ENCODE measurements at places on chromosomes 4 and X.
A peak's percentile ranks its signal among the peaks of the same experiment; 100 is the strongest.

GRCh38 chr4:145879598-145879997, 59.0 kb downstream of the ZNF827 start:
- DNase-seq = no peak

DNA sequence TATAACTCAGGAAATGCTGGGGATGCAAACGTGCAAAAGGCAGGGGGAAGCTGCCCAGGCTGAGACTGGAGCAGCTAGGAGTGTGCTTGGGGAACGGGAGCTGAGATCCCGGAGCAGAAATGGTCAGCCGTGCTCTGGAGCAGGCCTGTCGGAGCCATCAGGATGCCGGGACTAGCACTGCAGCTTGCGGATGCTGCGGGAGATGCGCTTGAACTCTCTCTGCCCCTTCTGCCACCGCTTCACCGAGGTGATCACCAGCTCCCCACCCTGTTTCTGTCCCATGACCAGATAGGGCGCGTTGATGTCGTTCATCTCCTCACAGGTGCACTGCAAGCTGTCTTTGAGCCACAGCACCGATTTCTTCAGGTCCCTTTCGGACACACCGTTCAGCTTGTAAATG, 7.6 kb downstream of the SFRP2 start:
- DNase-seq = no peak

DNA sequence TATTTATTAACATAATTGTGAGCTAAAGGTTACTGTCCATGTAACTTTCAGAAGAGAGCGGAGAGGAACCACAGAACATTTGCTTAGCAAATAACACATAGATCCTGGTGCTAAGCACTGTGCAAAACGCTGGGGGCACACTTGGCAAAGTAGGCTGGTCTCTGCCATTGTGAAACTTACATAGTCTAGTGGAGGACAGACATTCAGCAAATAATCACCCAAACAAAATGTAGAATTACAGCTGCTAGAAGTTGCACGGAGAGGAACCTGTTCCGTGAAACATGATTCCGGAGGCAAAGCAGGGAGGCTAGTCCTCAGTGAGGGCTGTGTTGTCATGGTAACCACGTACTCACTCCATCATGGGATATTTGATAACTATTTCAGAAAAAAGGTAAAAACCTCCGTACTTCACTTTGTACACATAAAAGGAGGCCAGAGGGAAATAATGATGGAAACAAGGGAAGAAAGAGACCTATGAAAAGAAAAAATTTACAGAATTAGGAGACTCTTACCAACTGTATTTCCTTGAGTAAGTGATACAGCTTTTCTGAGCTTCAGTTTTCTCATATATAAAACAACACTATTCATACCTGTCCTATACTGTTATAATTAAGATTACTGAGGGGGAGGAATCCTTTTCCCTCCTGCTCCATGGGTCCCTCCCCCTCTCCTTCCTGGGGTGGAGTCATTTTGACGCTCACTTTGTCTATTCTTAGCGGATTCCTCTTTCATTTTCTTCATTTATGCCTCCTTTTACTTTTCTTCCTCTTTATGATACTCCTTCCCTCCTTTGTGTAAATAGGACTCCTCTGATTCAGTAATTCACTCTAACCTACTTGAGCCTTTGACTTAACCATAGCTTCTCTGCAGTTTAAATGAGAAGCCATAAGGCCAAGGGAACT, 825 bp upstream of the RASGEF1B start:
- no peak for DNase-seq

DNA sequence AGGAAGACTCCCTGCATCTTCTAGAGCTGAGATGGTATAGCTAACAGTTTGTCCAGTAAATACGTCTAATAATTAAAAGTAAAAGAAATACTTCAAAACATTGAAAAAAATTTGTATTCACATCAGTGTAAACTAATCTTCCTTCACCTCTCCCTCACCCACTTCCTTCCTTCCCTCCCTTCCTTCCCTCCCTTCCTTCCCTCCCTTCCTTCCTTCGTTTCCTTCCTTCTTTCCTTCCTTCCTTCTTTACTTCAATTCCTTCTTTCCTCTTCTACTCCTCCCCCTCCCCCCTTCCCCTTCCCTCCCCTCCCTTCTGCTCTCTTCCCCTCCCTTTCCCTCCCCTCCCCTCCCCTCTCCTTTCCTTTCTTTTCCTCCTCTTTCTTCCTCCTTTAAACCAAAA, 103.7 kb downstream of the POU4F2 start:
- DNase-seq = no peak

DNA sequence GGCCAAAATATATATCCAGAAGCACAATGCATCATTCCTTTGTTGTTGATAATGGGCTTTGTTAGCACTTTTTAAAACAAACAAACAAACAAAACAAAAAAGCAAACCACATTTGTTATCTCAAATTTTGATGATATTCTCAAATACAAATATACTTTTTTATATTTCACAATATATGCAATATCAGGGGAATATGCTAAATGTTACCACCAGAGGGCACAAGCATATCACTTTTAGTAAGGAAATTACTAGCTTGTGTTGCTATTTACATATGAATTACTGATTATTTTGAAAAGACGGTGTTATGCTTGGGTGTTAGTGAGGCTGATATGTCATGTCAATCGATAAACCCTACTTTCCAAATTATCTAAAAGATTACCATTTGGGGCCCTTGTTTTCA, 29.1 kb downstream of the RIPPLY1 start:
- peak; percentile 29 for DNase-seq

DNA sequence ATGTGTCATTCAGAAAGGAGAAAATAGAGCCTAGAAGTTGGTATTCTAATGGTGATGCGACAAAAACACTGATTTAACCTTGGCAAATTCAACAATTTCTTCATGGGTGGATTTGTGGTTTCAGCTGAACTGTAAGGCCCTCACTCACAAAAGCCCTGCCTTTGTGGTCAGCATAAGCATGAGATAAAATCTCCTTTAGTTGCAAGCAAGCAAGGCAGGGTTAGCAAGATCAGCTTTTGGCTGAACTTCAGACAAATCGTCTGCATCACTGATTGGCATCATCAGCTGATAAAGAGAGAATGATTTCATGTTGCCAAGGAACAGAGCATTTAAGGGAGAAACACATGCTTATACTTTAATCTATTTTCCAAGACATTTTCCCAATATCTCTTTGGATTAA, 2582.2 kb downstream of the PCDH7 start:
- DNase-seq = peak; percentile 72

GRCh38 chr4:142405695-142406498, 440.2 kb downstream of the INPP4B start:
- peak; percentile 60 for DNase-seq

DNA sequence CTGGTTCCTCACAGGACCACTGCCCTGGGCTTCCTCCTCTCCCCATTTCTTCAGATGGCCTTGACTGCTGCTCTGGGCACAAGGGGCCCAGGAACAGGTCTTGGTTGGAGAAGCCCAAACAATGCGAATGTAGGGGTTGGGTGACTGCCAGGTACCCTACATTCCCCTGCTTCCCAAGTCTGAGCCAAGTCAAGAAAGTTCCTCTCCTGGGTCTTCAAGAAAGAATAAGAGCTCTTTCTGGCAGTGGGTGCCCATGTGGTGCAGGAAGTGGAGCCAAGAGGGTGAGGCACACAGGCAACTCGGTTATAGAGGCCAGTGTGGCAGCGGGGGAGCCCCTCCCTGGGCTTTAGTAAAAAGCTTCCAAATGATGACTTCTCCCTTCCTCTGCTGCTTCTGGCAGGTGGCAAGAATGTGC, 2.7 kb downstream of the SLC34A2 start:
- no peak for DNase-seq

DNA sequence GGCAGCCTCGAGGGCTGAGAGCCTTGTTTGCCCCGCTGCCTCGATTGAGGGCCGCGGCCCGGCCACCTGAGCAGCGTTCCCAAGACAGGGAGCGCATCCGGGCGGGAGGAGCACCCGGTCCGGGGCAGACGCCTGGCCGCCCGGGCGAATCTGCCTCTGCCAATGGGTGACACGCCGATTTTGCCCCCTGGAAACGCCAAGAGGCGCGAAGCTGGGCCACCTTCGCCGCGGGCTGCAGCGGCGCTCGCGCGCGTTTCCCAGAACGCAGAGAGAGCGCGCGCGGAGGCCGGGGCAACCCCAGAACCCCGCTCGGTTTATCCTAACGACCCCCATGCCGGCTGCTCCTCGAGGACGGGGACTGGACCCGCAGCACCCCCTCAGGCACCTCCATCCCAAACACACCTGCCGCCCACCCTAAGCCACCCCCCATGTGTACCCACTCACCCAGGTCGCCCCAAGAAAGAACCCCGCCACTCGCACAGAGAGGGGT, 575 bp downstream of the MAP7D2 start:
- DNase-seq = peak; percentile 6

GRCh38 chr4:88661739-88662138, 35.9 kb downstream of the NAP1L5 start:
- peak; percentile 57 for DNase-seq

DNA sequence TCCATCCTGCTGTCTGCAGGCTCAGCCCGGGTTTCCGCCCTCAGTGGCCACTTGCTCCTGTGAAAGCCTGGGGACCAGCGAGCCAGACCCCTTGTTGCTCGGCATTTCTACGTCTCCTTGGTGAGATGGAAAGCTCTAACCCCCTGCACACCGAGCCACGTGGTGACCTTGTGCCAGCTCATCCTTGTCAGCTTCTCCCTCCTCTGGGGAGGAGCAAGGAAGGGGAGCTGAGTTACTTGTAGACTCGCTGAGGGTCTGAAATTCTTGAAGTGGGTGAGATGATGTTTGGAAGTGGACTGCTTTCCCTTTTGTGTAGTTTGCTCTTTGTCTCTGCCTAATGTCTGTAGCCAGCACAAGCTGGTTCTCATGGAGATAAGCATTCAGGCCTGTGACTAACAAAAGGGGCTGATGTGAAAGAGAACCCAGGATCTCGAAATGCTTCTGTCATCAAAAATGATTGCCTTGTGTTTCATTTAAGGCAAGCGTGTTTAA, 29.3 kb downstream of the RGS12 start:
- DNase-seq = peak; percentile 78

DNA sequence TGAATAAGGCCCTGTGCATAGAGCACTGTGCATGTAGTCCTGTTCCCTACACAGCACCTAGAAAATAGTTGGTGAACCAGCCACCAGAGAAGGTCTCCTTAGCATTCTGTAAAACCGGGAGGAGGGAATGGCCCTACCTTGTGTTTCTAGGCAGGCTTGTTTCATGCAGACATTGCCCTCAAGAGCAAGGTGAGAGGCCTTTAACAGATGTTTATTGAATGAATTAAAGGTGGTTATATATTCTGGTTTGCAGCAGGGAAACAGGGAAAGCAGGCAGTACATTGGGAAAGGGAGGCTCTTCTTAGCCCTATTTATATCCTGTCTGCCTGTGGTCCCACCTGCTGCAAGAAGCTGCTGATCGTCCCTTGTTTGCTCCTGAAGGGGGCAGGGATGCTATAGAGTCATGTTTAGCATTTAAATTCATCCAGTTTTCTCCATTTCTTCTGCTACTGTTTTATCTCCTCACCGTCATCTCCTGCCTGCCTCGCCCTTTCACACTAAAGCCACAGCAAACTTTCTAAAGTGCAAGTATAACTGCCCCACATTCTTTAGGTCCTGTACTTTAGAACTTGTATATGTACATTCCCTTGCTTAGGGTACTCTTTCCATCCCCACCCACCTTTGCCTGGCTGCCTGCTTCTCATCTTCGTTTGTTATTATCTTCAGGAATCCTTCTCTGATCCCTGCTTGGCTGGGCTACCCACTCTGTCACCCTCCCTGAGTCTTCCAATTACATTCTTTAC, 60.3 kb downstream of the EGF start:
- no peak for DNase-seq

- DNase-seq = no peak
Measured at GRCh38 chr4:88208156-88208555, 49.7 kb upstream of the ABCG2 start.

GRCh38 chr4:2754848-2755819, 1.0 kb downstream of the TNIP2 start:
- DNase-seq = no peak

DNA sequence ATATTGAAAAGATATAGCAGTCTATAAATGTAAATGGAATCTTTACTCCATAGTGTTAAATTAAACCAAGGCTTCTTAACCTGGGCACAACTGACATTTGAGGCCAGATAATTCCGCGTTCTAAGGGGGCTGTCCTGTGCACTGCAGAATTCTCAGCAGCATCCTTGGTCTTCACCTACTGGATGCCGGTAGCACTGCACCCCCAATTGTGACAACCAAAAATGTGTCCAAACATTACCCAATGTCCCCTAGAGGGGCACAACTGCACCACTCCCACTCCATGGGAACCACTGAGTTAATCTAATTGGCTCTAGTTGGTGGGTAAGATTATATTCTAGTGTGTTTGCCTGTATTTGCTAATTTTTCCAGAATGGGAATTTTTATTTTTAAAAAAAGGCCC, 16.6 kb downstream of the AP1S2 start:
- DNase-seq = no peak

GRCh38 chr4:32589097-32589496, 1868.9 kb downstream of the PCDH7 start:
- no peak for DNase-seq

- no peak for DNase-seq
Measured at GRCh38 chrX:104482757-104483156, 83.2 kb upstream of the IL1RAPL2 start.

GRCh38 chrX:117743469-117744251, 372.9 kb downstream of the KLHL13 start:
- DNase-seq = peak; percentile 17

GRCh38 chrX:84156821-84157220, 31.2 kb downstream of the RPS6KA6 start:
- DNase-seq = no peak

- no peak for DNase-seq
Measured at GRCh38 chrX:48667509-48667908, 16.1 kb upstream of the WAS start.

DNA sequence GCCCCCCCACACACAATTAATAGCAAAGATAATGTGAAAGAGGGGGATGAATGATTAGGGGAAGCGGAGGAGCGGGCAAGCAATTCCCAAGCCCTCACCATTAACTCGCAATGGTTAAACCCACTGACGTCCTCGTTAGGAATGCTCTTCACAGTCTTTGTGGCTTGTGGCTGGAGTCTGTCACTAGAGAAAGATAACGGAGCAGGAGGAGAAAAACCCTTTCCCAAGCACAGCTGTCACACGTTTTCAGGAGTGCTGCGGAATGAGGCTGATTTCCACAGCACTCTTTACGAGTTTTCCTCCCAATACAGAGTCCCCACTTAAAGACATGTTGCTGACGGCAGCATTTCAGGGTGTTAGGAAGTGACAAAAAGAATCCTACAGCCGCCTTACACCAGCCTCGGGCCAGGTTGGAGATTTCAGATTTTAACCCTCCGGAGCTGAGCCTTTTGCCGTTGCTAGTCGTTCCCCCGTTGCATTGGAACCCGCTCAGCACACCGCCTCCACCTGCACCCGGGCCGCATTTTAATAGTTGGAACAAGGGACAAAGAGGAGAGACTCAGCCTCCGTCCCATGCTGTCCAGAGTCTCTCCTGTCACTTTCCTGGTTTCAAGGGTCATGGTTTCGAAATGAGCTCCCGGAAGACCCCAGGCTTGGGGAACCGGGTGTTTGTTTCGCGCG, 92.2 kb downstream of the GEMIN8 start:
- peak; percentile 74 for DNase-seq

- DNase-seq = peak; percentile 43
Measured at GRCh38 chr4:82561786-82562563, at the start of gene TMEM150C. TMEM150C (minus strand) TSS chr4:82561988; CDS start chr4:82504657, 57,331 bp downstream.

- no peak for DNase-seq
Measured at GRCh38 chr4:106450249-106450648, 81.7 kb upstream of the GIMD1 start.

GRCh38 chr4:100576570-100576969, 58.7 kb upstream of the EMCN start:
- DNase-seq = no peak
